ENCODE measurements at places on chromosomes 5 and 9.

- no peak overlapping the region for H3K27ac ChIP-seq
- H3K4me1 ChIP-seq: no peaks in the 10 kb centered on the region
- no peak overlapping the region for H3K4me3 ChIP-seq
- H3K27me3 ChIP-seq: no peaks in the 10 kb centered on the region
Observed at GRCh38 chr5:111278858-111279504, 54.8 kb downstream of the CAMK4 start.

DNA sequence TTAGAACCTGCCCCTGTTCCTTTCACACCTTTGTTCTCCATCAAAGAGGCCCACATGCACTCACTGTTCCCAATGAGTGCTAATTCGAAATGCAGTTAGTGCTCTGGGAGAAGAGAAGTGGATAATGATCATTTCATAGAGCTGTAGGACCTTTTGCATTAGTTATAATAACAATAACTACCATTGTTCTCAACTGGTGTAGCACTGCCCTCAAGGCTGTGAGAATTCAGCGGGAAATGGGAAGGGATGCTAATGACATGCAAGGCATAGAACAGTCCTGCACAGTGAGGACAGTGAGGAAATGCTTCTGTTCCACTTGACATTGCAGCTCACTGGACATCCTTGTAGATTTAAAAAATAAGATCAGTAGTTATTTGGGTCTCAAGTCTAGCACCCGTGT is 187.4 kb downstream of the FBXL7 start:
- no peak overlapping the region for H3K4me3 ChIP-seq
- no peaks in the 10 kb centered on the region for H3K4me1 ChIP-seq
- no peaks in the 10 kb centered on the region for H3K27me3 ChIP-seq
- no peaks in the 10 kb centered on the region for H3K36me3 ChIP-seq
- no peak overlapping the region for H3K27ac ChIP-seq

DNA sequence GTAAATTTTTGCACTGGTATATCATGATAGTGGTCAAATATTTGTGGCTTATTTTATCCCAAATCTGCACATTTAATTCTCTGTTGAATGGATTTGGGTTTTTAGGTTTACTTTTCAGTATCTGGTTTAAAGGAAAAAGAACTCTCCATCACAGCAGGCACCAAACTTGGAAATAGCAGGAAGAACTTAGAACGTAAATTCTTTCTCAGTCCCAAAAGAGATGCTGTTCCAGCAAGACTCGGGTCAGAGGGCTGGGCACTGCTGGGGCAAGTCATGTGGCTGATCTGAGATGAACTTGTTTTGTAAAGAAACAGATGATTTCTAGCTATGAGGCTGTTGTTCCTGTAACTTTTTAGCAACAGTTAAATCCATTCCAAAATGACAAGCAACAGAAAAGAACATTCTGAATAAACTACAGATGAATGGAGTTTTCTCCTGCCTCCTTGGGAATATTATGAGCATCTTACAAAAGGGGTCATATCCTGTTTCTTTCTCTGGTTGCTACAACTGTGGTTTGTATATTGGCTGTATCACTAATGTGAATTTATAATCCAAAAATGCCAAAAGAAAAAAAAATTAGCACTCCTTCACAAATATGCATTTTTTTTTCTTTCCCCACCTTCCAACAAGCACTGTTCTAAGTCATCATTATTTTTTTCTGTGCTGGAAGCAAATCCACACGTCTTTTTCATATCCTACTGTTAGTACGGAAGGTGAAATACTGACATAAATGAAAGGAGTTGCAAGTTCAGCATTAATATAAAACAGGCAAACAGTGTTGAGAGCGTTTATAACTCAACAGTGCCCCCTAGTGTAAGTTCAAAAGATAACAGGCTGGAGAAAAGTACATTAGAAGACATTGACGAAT is 31.1 kb downstream of the OR2K2 start:
- peaks cover 3% of the 10 kb centered on the region for H3K4me1 ChIP-seq
- no peak overlapping the region for H3K4me3 ChIP-seq
- H3K36me3 ChIP-seq: no peaks in the 10 kb centered on the region
- peak; percentile 70 for DNase-seq

GRCh38 chr9:20582150-20582549 is 40.1 kb downstream of the MLLT3 start:
- no peak for DNase-seq
- H3K27me3 ChIP-seq: no peaks in the 10 kb centered on the region
- H3K27ac ChIP-seq: no peak overlapping the region
- H3K4me1 ChIP-seq: no peaks in the 10 kb centered on the region
- H3K36me3 ChIP-seq: no peaks in the 10 kb centered on the region

DNA sequence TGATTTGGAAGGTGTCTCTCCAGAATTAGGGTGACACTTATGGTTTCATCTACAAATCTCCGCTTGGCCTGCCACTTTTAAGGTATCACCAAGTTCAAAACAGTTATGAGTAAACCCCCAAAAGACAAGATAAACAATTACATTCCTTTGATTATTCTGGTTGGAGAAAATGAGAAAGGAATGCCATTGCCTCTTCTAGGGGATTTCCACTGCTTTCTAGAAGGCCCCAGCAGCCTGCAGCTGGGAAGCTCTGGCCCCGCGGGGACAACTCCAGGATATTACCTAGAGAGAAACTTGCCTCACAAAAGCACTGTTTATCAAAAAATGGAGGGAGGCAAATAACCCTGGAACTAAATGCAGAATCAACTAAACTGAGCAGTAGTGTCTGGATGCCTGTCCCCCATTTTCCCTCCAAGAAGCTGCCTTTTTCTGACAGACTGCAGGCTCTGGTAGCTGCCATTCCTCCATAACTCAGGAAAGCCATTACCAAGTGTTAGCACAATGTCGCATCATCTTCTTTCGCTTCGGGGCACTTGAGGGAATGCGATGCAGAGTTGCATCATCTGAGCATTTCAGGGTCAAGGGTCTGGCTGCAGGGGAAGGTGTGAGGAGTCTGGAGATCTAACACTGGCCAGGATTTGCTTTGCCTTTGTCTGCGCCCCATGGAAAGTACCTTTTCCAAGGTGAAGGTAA is 71.5 kb upstream of the PLPP6 start:
- H3K4me1 ChIP-seq: no peaks in the 10 kb centered on the region
- no peaks in the 10 kb centered on the region for H3K27me3 ChIP-seq
- H3K36me3 ChIP-seq: no peaks in the 10 kb centered on the region
- H3K4me3 ChIP-seq: no peak overlapping the region

GRCh38 chr9:4111233-4112008 is 188.4 kb downstream of the GLIS3 start:
- no peaks in the 10 kb centered on the region for H3K27me3 ChIP-seq
- H3K4me1 ChIP-seq: no peaks in the 10 kb centered on the region
- H3K4me3 ChIP-seq: no peak overlapping the region
- H3K27ac ChIP-seq: peak overlapping the region; percentile 1
- H3K36me3 ChIP-seq: no peaks in the 10 kb centered on the region
- no peak for DNase-seq

- no peak overlapping the region for H3K27ac ChIP-seq
- no peaks in the 10 kb centered on the region for H3K4me1 ChIP-seq
- no peak for DNase-seq
- H3K36me3 ChIP-seq: no peaks in the 10 kb centered on the region
Observed at GRCh38 chr9:128033609-128034008, 33.5 kb downstream of the NAIF1 start.

DNA sequence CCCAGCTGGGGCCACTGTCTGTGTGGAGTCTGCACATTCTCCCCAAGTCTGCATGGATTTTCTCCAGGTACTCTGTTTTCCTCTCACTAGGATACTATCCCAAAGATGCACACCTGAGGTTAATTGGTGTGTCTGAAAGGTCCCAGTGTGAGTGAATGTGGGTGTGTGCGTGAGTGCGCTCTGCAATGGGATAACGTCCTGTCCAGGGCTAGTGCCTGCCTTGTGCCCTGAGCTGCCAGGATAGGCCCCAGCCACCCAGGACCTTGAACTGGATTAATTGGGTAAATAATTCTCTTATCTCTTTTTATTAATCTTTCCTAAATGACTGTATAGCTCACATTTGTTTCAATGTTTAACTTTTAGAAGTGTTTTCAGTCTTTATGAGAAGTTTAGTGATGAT is 11.5 kb upstream of the PANK3 start:
- no peak overlapping the region for H3K27ac ChIP-seq
- no peaks in the 10 kb centered on the region for H3K27me3 ChIP-seq
- H3K36me3 ChIP-seq: no peaks in the 10 kb centered on the region
- H3K4me3 ChIP-seq: no peak overlapping the region

- no peaks in the 10 kb centered on the region for H3K36me3 ChIP-seq
- H3K27ac ChIP-seq: no peak overlapping the region
- DNase-seq: no peak
- no peak overlapping the region for H3K4me3 ChIP-seq
Observed at GRCh38 chr5:7754997-7755596, 95.8 kb downstream of the CFAP90 start.

GRCh38 chr9:77013206-77013931 is 6.1 kb upstream of the FOXB2 start:
- H3K4me3 ChIP-seq: no peak overlapping the region
- H3K36me3 ChIP-seq: no peaks in the 10 kb centered on the region
- peaks cover 68% of the 10 kb centered on the region for H3K27me3 ChIP-seq
- H3K4me1 ChIP-seq: peaks cover 46% of the 10 kb centered on the region
- no peak overlapping the region for H3K27ac ChIP-seq
- peak; percentile 46 for DNase-seq

DNA sequence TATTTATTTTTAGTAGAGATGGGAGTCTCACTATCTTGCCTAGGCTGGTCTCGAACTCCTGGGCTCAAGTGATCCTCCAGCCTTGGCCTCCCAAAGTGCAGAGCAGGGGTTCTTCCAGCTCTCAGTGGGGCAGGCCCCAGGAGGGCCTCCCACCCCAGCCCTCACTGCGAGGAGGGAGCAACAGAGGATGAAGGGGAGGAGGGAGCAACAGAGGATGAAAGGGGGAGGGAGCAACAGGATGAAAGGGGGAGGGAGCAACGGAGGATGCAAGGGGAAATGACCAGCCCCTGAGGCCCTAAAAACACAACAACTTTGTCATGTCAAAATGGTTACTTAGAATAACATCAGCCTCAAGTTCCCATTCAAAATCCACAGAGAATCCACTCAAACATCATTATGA is 10.0 kb downstream of the TRIM14 start:
- H3K4me3 ChIP-seq: no peak overlapping the region
- H3K36me3 ChIP-seq: no peaks in the 10 kb centered on the region
- H3K4me1 ChIP-seq: no peaks in the 10 kb centered on the region
- no peaks in the 10 kb centered on the region for H3K27me3 ChIP-seq

DNA sequence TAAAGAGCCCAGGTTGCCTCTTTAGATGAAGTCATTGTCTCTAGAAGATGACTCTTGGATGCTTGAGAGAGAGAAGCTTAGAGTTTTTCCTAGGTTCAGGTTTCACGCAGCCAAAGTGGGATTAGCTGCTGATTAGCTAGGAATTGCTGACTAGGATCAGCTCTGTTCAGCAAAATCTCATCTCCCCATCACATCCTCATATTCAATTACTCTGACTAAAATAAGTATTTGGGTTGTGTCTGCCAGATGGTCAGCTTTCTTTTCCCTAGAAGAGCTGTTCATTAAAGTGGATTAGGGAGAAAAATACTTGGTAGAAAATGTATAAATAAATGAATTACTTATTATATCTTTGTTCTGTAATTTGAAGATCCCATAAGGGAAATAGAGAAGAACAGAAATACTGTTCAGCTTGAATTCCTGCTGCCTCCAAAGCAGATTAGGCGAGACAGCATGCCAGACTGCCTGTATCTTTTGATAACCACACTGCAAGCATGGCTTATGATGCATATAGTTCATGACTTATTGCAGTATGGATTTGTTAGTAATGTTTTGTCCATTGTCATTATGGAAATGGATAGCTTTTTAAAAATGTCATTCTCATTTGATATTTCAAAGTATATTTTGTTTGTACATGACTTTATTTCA is 184.8 kb upstream of the CD180 start:
- H3K4me1 ChIP-seq: no peaks in the 10 kb centered on the region
- H3K27me3 ChIP-seq: no peaks in the 10 kb centered on the region
- H3K36me3 ChIP-seq: no peaks in the 10 kb centered on the region
- H3K4me3 ChIP-seq: no peak overlapping the region
- DNase-seq: no peak

GRCh38 chr9:90948156-90948555 is 146.5 kb downstream of the SYK start:
- no peak for DNase-seq
- no peak overlapping the region for H3K4me3 ChIP-seq
- H3K27ac ChIP-seq: no peak overlapping the region
- H3K36me3 ChIP-seq: no peaks in the 10 kb centered on the region
- H3K4me1 ChIP-seq: no peaks in the 10 kb centered on the region

- no peak overlapping the region for H3K4me3 ChIP-seq
- no peak for DNase-seq
- no peaks in the 10 kb centered on the region for H3K4me1 ChIP-seq
- peaks cover 50% of the 10 kb centered on the region for H3K36me3 ChIP-seq
- H3K27ac ChIP-seq: no peak overlapping the region
Observed at GRCh38 chr9:127505396-127506116, 54.2 kb downstream of the LRSAM1 start.
